Fibroblast of lung (primary cell): ENCODE measurements at places on chromosomes 7 and 10.

- peak; percentile 81 for DNase-seq
These were observed 173.1 kb upstream of the LRRTM3 start for GRCh38 chr10:66752714-66753113.

GRCh38 chr7:30074422-30075030, 46.3 kb downstream of the PLEKHA8 start:
- DNase-seq, result peak; percentile 70

DNA sequence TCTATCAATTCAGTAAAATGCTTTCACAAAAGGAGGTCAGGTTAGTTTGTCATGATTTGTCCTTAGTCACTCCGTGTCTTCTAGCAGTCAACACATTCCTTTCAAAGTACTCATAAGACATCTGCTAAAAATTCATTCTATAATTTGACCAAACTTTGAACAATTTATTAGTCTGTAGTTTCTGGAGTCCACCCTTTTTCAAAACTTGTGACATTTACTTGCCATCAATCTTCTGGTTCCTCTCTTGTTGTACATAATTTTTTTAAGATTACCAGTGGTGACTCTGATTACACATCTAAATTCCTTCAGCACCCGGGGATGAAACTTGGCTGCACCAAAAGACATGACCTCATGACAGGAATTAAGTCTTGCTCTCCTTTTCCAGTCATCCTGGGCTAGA, 130.1 kb downstream of the NEBL start:
- DNase-seq, result peak; percentile 78

GRCh38 chr7:33903791-33904680, 1.3 kb upstream of the BMPER start:
- peak; percentile 42 for DNase-seq

DNA sequence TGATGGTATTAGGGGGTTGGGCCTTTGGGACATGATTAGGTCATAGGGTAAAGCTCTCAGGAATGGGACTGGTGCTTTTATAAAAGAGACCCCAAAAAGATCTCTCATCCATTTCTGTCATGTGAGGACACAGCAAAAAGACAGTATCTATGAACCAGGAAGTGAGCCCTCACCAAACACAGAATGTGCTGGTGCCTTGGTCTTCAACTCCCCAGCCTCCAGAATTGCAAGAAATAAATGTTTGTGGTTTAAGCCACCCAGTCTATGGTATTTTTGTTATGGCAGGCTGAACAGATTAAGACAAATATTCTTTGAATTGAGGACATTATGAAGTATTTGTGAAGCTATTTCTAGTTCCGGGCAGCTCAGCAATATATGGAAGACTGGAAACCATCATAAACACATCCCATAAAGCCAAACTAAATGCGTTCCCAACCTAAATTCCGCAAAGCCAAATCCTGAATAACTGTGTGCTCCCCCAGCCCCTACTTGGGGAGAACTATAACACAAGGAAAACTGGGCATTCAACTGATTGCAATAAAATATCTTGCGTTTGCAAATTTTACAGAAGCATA, 153.7 kb downstream of the GALNT17 start:
- DNase-seq, result peak; percentile 60

DNA sequence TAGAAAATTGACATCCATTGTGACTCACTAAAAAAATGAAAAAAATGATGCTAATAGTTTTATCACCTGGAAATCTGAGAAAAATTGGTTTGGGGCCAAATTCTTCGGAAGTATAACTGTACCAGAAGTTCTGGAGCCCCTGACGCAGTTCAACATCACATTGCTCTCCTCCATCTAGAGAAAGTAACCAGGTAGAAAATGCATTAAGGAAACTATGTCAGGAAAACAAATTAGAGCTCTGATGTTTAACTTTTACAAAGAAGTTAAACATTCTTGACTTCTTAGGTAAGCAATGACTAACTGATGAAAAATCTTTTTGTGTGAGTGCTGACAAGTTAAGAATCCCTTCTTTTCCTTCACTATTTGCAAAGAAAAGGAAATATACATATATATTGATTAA, 61.1 kb upstream of the TMEM196 start:
- DNase-seq, result no peak

DNA sequence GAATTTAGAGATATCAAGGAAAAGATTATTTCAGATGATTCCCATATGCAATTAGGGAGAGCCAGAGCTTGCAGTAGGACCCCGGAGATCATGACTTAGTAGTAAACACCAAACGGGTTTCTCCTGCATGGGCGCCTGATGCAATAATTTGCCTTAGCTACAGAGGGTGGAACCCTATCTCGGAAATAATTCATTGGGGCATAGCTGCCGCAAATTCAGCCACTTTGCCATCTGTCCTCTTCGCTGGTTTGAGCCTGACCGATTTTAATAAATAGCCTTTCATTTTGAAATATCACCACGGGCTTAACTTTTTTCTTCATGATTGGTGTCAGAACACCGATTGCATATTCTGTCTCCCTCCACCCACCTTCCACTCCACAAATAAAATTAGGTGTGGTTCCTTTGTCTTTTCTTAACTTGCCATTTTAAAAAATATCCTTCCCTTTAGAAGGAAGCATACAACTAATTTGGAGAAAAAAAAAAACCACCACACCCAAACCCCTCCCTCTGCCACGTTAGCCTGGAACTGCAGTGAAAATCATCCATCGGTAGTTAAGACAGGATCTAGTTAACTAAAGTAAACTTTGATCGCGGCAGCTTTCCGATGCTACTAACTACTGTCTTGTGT, 1.4 kb downstream of the GARS1 start:
- DNase-seq, result peak; percentile 63

- DNase-seq, result no peak
These were observed 3.4 kb downstream of the ADCYAP1R1 start for GRCh38 chr7:31055471-31055870.

GRCh38 chr7:97006816-97007582, 1.6 kb downstream of the DLX6 start:
- no peak for DNase-seq

DNA sequence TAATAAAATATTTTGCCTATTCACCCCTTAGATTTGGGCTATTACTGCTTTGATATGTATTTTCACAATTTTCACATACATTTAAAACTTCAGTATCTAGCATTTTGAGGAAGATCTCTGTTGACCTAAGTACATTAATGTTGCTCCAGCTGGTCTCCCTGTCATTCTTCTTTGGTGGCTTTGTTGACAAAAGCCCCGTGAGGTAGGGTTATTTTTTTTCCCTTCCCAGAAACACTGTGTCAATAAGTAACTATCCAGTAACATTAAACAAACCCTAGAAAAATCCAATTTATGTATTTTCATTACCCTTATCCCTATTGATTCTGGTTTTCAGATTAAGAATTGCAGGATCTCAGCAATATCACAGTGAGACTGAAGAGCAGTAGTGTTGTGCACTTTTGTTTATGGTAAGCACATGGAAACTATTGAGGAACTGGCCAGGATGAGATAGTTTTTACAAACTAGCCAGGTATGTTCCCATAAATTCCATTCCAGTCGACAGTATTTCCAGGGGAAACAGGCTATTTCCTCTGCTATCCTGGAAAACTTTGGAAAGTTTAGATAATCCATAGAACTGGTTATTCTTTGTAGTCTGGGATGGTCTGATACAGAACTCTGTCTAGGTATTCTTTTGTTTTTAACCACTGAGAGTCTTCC, 198.2 kb downstream of the PON1 start:
- no peak for DNase-seq

DNA sequence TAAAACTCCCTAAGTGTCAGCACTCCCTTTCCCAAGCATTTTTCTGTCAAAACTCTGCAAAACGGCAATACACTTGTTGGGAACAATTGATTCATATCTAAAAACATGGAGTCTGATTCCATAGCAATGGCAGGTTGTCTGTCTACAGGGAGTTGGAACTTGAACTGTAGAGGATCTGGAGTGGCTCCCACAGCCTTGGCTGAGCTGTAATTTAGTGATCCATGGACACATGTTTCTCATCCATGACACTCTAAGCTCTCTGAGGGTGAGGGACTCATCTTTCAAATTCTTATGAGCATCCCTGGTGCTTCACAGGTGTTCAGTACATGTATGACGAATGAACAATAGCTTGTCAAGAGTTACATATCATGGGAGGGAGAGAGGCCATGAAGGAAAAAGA, 466.1 kb downstream of the GRID1 start:
- no peak for DNase-seq

DNA sequence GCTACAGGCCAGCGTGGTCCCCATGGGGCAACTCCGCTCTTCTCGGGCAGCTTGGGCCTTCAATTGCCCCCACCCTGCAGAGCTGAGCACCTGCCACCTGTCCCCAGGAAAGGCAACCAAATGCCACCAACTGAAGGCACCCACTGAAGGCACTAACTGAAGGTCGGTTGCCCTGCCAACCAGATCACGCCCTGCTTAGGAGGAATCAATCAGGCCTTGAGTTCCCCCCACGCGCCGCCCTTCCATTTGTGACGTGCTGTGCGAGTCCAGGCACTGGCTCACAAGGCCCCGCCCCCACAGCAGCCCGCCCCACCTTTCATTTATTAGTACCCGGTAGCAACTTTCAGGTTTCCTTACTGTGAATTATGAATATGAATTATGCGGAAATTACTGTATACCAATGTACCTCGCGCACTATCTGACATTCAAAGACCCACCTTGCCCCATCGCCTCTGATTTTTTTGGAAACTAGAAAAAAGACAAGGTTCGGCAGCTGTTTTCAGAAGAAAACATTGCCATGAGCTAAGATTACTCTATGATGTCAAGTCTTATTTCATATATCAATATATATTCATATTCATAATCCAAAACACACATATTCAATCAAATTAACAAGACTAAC, 83.6 kb upstream of the ABI1 start:
- DNase-seq, result no peak

DNA sequence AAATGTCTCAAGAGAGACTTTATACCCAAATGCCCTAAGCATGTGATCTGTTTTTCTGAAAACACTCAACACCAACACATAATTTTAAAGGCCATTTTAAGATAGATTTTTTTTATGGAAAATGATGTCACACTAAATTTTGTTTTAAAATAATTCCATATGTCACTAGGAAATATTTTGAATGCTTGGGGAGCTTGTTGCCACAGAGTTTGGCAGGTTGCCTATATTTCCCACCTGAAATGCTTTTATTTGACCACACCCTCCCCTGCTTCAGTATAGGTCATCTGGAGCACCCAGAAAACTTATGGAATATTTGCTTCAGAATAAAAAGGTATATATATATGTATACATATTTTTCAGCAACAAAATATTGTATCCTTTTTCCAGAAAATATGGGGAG, 180.0 kb upstream of the ANK3 start:
- DNase-seq, result no peak

DNA sequence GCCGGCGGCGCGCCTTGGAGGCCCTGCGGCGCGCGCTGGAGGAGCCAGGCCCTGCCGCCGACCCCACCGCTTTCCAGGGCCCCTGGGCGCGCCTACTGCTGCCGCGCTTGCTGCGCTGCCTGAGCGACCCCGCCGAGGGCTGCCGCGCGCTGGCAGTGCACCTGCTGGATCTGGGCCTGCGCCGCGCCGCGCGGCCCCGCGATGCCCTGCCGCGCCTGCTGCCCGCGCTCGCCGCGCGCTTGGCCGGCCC, 280 bp downstream of the DNAAF5 start:
- DNase-seq, result no peak

- peak; percentile 14 for DNase-seq
These were observed 3.1 kb upstream of the STEAP4 start for GRCh38 chr7:88309819-88310218.

DNA sequence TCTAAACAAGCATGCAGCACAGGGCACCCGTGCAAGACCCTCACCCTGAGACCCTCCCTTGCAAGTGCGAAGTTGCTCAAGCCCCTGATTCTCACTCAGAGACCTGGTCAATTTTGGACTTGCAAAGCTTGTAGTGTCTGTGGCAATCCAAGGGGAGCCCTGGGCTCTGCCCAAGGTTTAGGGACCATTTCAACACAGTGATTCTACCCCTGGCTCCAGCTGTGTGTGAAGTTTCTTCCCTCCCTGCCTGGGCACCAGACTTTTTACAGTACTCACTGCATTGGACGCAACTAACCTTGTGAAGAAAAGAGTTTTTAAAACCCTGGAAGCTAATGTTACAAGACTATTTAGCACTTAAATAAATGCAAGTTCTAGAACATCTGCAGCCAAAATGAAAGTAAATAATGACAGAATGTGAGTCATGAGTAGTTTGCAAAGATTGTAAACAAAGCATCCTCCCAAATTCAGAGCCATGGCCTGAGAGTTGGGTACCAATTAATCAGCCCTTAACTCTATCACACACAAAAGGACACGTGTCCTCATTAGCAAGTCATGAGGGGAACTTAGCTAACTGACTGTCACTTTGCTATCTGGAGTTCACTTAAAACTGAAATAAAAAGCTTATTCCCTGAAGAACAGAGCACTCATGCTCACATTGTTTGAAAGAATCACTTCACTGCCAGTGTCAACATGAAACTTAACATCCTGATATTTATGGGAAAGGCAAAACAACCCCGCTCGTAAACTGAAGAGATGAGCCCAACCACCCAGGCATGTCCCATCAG, 48.1 kb downstream of the RGS10 start:
- DNase-seq, result peak; percentile 71

GRCh38 chr10:6065835-6066234, 3.7 kb upstream of the IL2RA start:
- no peak for DNase-seq

DNA sequence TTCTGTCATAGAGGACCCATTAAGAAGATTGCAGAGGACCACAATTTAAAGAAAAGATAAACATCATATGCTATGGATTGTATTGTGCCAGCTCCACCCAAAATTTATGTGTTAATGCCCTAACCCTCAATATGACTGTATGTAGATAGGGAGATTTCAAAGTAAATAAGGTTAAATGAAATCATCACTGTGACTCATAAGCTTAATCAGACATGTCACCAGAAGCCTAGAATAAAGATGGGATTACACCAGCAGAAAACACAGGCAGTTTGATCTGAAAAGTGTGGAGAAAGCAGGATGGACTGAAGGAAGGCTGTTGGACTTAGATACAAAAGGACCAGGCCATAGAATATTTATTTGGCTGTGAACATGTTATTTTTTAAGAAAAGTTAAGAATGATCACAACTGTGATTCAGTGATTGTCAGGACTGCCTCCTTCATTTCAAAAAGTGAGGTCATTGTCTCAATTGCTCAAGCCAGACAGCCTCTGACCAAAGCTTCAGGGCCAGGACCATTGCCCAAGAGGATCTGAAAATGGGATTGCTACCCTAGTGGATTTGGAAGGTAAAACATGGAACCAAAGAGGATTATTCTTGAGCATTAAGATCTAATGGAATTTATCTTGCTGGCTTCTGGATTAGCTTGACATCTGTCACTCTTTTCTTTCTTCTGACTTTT, 270.8 kb upstream of the POM121L12 start:
- no peak for DNase-seq

GRCh38 chr7:24773646-24774045, 16.4 kb upstream of the GSDME start:
- DNase-seq, result no peak

GRCh38 chr10:7409045-7409731, 1.6 kb downstream of the SFMBT2 start:
- peak; percentile 66 for DNase-seq

DNA sequence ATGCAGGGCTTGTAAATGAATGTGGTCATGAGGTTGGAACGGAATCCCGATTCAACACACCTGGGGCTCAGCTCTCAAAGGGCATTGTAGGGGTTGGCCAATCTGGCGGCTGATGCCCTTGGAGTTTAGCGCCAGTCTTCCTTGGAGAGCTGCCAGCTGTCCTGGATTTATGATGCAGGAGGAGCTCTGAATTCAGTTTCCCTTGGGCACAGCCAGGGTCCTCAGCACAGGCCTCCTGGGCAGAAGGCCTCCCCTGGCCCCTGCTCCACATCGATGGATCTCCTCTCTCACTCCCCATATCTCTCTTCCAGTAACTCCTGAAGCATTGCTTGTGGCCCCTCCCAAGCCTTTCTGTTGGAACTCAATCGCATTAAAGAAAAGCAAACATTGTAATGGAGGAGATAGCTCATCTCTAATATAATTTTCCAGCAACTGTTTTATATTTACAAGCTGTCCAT, 985 bp upstream of the CYTH3 start:
- no peak for DNase-seq
